T-helper 17 cell (primary cell): ENCODE measurements at places on chromosomes 11 and 22.

GRCh38 chr11:34180040-34180813 lies 74.8 kb downstream of the NAT10 start:
- no peak for DNase-seq

- no peak for DNase-seq
Measured at GRCh38 chr11:131689049-131689925, 318.9 kb downstream of the NTM start.

DNA sequence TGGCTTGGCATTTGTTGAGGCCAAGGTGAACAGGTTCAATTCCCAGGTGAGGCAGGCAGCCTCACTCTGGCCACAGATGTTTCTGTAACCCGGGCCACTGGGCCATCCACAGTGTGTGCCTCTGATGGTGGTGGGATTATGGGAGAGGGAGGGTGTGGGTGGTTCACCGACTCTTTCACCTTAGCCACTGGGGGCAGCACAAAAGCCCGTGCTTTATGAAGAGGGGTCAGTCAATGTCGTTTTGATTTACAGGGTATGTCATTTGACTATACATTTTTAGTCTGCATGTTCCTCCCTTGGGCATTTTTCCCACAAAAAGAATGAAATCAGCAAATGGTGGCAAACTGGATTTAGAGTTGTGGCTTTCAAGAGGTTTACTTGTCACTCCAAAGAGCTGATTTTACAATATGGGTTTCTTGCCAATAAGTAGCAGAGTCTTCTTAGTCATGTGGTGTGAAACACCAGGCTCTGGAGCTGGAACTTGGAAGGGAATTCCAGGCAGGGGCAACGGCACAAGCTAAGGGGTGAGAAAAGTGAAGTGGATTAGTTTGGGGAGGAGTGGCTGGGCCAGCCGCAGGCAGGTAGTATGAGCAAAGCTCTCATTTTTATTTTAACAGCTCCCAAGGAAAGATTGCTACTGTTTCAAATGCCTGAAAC lies 217.8 kb upstream of the ZBED5 start:
- no peak for DNase-seq

DNA sequence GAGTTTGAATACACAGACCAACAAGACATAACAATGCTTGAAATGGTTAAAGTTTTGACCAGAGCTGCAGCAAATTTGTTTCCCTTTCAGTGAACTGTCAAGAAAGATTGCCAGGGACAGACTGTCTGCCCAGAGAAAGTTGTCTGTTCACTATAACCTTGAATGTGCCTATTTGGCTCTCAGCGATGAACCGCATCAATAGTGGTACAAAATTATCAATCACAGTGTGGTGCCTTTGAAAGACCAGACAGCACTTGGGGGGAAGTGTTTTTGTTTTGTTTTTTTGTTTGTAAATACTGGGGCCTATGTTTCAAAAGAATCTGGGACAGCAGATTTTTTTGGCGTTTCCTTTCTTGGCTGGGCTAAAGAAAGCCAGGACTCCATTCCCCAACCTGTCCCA lies 123.1 kb downstream of the CD44 start:
- DNase-seq: no peak

- DNase-seq: no peak
Measured at GRCh38 chr11:22276535-22276934, 61.6 kb upstream of the SLC17A6 start.

DNA sequence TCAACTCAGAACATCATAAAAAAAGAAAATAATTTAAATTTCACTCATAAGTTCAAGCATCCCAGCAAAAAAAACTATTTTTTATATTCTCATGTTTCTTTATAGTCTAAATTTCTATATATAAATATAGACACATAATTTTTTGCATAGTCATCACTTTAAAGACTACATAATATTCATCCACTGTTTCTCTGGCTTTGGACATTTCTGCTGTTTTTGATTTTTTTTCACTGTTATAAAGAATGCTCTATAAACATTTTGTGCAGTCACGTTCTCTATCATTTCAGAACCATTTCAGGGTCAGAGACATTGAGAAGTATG lies 59.7 kb upstream of the CLPB start:
- DNase-seq: no peak

DNA sequence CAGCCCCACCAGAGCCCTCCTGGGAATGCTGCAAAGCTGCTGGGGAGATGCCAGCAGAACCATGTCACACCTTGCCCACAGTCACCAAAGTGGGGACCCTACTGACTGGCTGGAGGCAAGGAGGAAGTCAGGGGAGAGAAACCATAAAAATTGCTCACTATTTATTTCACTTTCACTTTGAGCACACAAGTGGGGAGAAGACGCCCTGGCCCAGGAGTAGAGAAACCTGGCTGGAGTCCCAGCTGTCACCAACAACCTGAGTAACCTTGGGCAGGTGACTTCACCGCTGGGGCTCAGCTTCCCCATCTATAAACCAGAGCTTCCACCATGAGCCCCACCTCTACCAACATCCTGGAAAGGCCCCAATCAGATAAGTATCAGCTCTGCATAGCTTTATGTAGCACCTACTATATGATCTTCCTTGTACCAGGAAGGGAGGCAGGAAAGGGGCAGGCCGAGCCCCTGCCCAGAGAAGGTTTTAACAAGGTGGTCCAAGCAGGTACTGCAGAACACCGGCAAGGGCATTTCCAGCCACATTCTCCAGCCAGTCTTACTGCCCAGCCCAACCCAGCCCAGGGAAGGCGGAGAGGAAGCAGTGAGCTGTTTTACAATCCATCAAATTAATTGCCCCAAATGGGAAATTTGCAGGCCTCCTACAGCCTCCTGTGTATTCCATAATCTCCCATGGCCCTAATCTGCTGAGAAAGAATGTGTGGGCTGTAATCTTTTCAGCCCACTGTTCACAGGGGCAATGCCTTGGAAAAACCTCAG lies 27.6 kb downstream of the PLEKHA7 start:
- no peak for DNase-seq

- DNase-seq: no peak
Measured at GRCh38 chr11:76831686-76832310, 28.9 kb upstream of the ACER3 start.

DNA sequence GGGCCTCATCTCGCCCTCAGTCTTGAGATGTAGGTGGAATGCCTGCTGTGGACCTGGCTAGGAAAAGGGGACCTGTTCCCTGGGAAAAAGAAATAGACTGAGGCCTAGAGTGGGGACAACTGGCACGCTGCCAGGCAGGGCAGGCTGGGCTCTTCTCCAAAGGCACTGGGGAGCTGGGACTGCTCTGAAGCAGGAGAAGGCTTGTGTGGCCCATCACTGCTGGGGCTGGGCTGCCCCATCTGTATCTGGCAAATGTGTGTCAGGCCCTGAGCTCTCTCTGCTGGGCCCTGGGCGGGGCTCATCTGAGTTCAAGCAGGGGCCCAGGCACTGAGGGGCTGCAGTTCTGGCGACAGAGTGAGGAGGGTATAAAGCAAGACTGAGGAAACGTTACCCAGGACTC lies 32.9 kb downstream of the ARVCF start:
- DNase-seq: no peak

DNA sequence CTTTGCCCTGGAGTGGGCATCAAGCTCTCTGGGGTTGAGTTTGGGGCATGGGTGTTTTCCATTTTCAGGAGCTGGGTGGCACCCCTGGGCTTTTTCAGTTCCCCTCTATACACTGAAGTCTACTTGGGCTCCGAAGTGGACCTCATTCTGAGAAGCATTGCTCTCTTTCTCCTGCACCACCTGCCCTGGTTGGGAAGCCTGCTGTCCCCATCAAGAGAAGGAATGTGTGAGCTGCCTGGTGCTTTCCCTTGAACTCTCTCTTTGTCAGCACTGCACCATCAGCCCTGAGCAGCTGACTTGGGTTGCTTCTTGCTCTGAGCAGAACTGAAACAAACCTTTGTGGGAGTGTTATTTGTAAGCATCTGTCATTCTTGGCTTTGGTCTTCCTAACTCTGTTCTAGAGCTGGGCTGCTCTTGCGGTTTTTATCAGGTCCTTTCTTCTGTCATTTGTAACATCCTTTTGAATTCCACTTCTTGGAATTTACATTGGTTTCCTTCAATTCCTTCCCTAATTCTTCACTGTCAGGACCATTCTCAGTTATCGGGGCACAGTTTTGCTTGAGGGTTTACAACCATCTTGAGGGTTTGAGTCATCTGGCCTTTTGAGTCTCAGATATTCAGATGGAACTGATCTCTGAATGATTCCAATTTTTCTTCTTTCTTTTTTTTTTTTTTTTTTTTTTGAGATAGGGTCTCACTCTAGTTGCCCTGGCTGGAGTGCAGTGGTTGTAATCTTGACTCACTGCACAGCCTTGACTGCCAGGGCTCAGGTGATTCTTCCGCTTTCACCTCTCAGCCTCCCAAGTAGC lies 20.5 kb downstream of the UBE2L3 start:
- DNase-seq: no peak

DNA sequence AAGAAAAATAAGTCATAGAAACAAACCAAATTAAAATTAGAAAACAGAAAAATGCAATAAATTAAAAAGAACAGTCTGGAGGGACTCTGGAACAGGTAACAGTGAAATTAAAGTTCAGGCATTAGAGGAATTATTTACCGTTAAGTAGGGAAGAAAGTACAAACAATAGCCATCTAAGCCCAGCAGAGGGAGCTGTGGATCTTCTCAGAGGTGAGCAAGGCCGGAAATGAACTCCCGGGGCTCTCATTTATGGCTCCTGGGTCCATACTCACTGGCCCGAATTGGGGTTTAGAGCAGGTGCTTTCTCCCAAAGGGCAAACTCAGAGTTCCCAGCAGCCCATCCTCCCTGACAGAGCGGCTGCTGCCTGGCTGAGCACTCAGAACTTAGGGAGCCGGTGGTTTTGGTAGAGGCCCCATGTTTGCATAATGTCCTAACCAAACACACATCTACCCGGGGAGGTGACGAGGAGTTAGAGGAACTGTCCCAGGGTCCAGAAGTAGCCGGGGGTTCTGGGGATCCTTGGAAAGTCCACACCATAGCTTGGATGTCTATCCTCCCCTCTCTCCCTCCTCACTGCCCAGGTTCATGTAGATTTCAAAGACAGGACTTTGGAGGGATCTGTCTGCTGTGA lies 87.8 kb upstream of the VPREB1 start:
- DNase-seq: no peak

- no peak for DNase-seq
Measured at GRCh38 chr11:44600839-44601383, 35.4 kb downstream of the CD82 start.

GRCh38 chr22:30340911-30341685 lies 14.4 kb upstream of the TBC1D10A start:
- no peak for DNase-seq

- DNase-seq: no peak
Measured at GRCh38 chr11:131754671-131755070, 384.3 kb downstream of the NTM start.

GRCh38 chr22:17733466-17733865 lies 40.8 kb downstream of the BID start:
- DNase-seq: no peak

- DNase-seq: no peak
Measured at GRCh38 chr22:42544686-42545085, 9.1 kb upstream of the SERHL2 start.

- DNase-seq: no peak
Measured at GRCh38 chr22:28883657-28883916, 215 bp downstream of the ZNRF3 start.

- no peak for DNase-seq
Measured at GRCh38 chr11:42311514-42311913, 852.1 kb upstream of the LRRC4C start.

DNA sequence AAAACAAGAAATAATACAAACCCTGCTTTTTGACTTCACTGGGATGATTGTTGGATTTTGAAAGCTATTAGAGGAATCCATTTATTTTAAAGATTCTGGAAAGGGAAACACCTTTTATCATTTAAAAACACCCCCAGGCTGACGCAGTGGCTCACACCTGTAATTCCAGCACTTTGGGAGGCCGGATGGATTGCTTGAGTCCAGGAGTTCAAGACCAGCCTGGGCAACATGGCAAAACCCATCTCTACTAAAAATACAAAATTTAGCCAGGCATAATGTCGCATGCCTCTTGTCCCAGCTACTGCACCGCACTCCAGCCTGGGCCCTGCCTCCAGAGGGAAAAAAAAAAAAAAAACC lies 317 bp upstream of the SCN2B start:
- DNase-seq: no peak

DNA sequence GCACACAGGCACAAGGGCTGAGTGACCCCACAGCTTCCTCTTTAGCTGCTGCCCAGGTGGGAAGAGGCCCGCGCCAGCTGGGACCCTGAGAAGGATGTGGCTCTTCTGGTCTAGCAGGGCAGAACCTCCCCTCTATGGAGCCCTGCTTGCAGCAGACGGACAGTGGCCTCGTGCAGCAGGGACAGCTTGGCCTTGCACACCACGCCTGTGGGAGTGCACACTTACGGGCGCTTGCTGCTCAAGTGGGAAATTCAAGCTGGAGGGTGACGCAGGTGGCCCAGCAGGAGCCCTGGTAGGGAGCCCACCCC lies 971.4 kb downstream of the BRD1 start:
- DNase-seq: no peak

- no peak for DNase-seq
Measured at GRCh38 chr11:95764267-95764898, 25.2 kb downstream of the FAM76B start.

GRCh38 chr22:20230777-20231420 lies 37.2 kb downstream of the RTN4R start:
- DNase-seq: no peak

DNA sequence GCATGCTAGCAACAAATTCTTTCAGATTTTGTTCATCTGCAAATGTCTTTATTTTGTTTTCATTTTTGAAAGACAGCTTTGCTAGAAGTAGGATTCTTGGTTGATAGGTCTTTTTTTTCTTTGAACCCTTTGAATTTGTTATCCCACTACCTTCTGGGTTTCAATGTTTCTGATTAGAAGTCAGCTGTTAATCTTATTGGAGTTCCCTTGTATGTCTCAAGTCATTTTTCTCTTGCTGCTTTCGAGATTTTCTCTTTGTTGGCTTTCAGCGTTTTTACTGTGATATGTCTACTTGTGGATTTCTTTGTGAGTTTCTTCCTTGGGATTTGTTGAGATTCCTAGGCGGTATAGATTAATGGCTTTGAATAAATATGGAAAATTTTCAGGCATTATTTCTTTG lies 27.2 kb upstream of the MS4A8 start:
- no peak for DNase-seq

GRCh38 chr11:72250661-72251464 lies 6.9 kb upstream of the PHOX2A start:
- no peak for DNase-seq

- no peak for DNase-seq
Measured at GRCh38 chr22:47295226-47295901, 532.9 kb downstream of the TBC1D22A start.
